Left lobe of liver (tissue), 2 donors: ENCODE measurements at places on chromosomes 6 and 20. TPM values are rescaled to one million over a fixed set of nuclear protein-coding genes. Genes with fewer than 3 reads are reported as not detected.

C6orf58 gene
- not detected for total RNA-seq

KCNK16 gene
- not detected for total RNA-seq

FAM217A gene
- total RNA-seq = not detected

PLEKHG1 gene
- total RNA-seq = 8.0 TPM

TFAP2B gene
- total RNA-seq = not detected

OR12D3 gene
- total RNA-seq = not detected

PRSS16 gene
- 0.08 TPM for total RNA-seq

TRMT6 gene
- 2.7 TPM for total RNA-seq

MAP7 gene
- 18.1 TPM for total RNA-seq

SLC16A10 gene
- 14.9 TPM for total RNA-seq

PREX1 gene
- total RNA-seq = 5.8 TPM

FILIP1 gene
- 1.1 TPM for total RNA-seq

TRIM10 gene
- 1.9 TPM for total RNA-seq

RFX6 gene
- not detected for total RNA-seq

VWA7 gene
- 2.3 TPM for total RNA-seq

ATP9A gene
- total RNA-seq = 12.1 TPM

C20orf141 gene
- not detected for total RNA-seq

BMP2 gene
- total RNA-seq = 2.1 TPM

HLA-B gene
- 291 TPM for total RNA-seq

SCAF8 gene
- 12.2 TPM for total RNA-seq

OR2B6 gene
- not detected for total RNA-seq

APMAP gene
- 180 TPM for total RNA-seq

C20orf144 gene
- total RNA-seq = not detected

TGIF2 gene
- total RNA-seq = 4.6 TPM

SNHG17 gene
- total RNA-seq = 8.4 TPM

IL17A gene
- not detected for total RNA-seq

ZCCHC3 gene
- 5.6 TPM for total RNA-seq

HLA-DPB1 gene
- total RNA-seq = 11.3 TPM

ECI2 gene
- 129 TPM for total RNA-seq

ECT2L gene
- not detected for total RNA-seq

TFAP2A gene
- total RNA-seq = 0.45 TPM

SAPCD1 gene
- total RNA-seq = 0.73 TPM

TMEM200A gene
- total RNA-seq = 0.10 TPM

MEP1A gene
- not detected for total RNA-seq

CGA gene
- total RNA-seq = 0.25 TPM

ACAT2 gene
- 44.6 TPM for total RNA-seq

LMBRD1 gene
- 34.0 TPM for total RNA-seq

CD109 gene
- 0.33 TPM for total RNA-seq

RCAN2 gene
- total RNA-seq = 1.2 TPM

PGM3 gene
- total RNA-seq = 40.8 TPM

KIF16B gene
- total RNA-seq = 10.1 TPM

PNLDC1 gene
- total RNA-seq = 0.23 TPM

TAB2 gene
- 26.9 TPM for total RNA-seq

MYLK2 gene
- total RNA-seq = not detected
